ENCODE measurements at places on chromosomes 1 and 21.

GRCh38 chr1:233304489-233305102, 9.1 kb upstream of the PCNX2 start:
- DNase-seq: no peak

DNA sequence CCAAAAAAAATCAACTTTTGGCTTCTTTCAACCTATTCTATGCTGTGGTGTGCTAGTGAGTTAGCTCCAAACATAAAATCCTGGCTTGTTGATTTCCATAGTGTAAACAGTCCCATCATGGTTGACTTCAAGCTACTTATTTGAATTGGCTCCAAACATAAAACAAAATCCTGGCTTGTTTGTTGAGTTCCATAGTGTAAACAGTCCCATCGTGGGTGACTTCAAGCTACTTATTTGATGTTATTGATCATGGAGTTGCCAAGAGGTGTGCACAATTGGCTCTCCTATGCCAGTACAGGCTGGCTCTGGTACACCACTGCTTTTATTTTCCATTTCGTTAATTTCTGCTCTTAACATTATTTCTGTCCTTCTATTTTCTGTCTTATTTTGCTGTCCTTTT, 1.8 kb upstream of the COA6 start:
- DNase-seq: no peak

- no peak for DNase-seq
Measured at GRCh38 chr21:37944496-37944895, 28.2 kb upstream of the KCNJ6 start.

DNA sequence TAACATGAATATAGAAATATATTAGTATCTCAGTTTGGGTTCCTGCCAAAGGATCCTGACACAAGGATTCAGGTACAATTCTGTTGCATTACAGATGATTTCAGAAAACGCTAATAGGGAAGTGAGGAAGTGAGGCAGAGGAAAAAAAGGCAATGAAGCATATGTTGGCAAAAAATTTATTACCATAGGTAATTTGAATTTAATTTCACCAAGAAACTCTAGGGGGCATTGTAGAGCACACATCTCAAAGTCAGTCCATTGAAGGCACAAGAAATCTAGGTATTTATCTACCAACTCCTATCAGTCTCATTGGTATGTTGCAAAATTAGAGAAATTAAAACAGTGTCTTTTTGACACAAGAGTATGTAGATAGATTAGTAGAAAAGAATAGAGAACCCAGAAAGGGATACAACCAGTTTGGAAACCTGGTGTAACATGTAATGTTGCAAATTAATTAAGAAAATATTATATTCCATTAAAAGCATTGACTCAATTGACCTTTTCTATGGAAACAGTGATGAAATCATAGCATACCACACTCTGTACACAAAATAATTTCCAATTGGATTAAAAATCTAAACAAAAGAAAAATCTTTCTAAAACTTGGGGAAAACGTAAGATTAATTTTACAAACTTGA, 104.9 kb upstream of the SNX7 start:
- DNase-seq: no peak

DNA sequence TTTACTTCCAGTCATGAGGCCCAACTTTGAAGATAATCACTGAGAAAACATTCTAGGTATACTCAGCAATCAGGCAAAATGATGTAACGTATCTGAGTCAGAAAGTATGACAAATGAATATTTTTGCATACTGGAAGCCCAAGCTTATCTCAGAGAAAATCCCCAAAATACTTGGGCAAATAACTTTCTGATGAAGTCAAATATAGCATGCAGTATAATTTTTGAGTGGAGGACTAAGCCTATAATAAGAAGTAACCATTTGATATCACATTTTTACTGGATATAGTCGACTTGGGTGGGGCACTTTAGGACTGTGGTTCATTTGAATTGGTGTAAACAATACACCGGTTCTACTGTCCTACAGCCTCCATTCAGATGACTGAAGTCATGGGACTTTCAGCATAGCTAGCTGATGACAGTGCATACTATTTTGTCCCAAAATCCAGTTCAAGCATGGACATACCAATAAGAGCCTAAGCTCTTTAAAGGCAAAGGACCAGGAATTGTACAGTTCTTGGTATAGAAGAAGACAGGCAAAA, 2.3 kb upstream of the GADD45A start:
- DNase-seq: peak; percentile 57

DNA sequence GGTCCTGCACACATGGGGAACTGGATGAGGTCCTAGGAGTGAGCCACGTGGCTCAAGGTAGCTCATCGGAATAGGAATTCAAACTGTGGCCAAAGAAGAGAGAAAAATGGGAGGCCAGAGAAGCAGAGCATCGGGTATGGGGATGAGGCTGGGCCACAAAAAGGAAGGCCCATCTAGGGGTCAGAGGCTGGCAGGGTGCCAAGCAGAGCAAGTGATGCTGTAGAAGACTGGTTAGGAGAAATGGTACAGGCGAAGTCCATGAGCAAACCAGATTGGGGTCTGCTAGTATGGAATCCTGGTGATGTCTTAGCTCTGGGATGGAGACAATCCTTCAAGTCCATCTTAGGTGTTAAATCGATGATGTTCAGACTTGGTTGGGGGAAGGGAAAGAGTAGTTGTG, 68.0 kb downstream of the TEX35 start:
- DNase-seq: no peak

DNA sequence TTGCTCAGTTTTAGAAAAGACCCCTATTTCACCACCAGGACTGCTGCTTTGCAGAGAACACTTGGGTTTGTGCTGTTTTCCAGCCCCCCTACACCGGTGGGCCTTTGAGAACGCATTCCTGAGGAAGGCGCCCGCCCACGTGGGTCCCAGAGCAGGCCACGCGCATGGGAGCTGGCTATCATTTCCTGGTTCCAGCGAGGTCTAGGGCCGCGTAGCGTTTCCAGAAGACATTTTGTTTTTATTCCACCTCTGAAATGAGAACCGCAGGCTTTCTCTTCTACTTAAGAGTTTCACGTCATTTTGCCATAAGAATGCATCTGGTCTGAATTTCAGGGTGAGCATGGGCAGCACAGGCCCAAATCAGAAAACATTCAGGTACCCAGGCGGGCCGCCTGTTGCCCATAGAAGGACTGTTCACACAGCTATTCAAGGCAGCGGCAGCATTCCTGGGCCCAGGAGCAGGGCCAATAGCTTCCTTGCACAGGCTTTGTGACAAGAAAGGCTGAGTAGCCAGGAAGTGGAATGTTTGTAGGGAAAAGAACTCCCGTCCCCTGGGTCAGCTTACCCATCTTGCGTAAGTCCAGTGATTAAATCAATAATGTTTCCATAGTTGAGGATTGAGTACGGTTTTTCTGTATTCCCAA, 1.4 kb upstream of the KLHL21 start:
- DNase-seq: no peak

DNA sequence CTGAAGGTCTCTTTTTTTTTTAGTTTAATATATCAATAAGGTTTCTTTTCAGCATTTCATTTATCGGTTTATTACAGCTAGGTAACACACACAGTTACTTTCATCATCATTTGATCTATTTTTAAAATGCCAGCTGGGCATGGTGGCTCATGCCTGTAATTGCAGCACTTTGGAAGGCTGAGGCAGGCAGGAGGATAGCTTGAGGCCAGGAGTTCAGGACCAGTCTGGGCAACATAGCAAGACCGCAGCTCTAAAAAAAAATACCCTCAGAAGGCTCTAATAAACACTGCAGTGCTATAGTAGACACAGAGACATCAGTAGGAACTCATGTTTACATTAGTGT, 48.5 kb upstream of the VAMP3 start:
- DNase-seq: no peak

DNA sequence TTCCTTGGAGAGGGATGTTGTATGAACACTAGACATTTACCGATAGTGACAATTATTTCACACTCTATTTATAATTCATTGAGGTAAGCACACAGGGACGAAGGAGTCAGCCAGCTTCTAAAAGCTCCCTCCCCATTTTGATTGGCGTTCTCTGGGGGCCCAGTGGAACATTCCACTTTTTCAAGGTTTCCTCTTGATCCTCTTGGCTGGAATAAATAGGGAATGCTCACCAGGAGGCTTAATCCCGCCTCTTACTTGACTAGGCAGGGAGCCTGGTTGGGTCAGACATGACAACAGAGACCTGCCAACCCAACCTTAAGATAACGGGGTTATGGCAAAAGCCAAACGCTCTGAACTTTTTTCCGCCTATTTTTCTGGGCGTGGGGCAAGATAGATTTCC, 974 bp downstream of the ACTN2 start:
- no peak for DNase-seq

GRCh38 chr1:28266920-28267322, 7.6 kb downstream of the SESN2 start:
- DNase-seq: no peak

- no peak for DNase-seq
Measured at GRCh38 chr1:2435091-2435490, 22.7 kb upstream of the PEX10 start.

DNA sequence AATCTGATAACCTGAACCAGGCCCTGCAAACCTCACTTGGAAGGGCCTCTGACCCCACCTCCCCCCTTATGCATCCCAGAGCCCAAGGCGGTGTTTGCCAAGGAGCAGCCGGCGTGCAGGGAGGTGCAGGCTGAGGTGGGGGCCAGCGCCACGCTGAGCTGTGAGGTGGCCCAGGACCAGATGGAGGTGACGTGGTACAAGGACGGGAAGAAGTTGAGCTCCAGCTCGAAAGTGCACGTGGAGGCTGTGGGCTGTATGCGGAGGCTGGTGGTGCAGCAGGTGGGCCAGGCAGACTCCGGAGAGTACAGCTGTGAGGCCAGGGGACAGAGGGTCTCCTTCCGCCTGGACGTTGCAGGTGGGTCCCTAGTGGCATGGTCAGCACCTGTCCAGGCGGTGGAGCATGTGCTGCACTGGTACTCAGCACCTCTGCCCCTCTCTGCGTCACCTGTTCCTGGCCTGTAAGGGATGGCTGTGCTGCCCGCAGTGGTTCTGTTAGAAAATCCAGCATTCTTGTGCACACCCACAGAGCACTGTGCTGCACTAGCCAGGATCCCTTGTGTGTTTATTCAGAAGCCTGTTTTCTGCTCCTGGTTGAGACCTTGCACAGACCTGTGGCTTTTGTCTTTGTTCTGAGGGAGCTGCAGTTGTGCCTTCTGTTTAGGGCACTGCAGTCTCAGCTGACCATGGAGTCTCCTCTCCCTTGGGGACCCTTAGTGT, 11.6 kb downstream of the OBSCN start:
- no peak for DNase-seq

- no peak for DNase-seq
Measured at GRCh38 chr1:230618537-230618936, 23.7 kb upstream of the COG2 start.

- DNase-seq: no peak
Measured at GRCh38 chr1:2224170-2224584, 3.9 kb upstream of the SKI start.

DNA sequence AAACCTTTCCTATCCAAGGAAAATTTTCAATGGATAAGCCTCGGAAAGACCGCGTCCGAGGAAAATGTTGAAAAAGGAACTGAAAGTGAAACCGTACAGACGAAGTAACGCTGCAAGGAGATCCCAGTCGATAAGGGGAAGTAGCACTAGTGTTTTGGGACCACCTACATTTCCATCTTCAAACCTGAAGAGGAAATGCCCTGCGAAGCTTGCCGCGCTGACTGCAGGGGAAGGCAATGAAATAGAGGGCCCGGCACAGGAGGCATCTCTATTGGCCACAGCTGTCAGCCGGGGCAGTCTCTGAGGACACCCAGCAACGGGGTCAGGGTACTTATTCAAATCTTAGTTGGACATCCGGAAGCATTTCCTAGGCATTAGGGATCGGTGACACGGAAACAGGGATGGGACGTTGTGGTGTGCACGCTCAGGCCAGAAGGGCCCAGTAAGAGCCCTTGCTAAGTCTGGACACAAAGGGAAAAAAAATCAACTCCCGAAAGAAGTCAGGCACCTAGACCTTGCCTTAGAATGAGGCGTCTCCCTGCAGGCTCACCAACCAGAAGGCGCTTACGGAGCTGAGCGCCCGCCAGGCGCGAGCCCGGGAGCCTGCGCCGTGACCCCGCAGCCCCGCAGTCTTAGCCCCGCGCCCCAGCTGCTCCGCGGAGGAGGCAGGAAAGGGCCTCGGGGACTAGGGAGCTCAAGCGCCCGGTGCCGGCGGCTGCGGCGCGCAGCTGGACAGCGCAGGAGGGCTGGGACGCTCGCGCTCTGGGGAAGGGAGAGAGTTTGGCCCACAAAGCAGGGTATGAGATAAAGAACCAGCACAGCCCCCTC, 655 bp downstream of the USF1 start:
- peak; percentile 76 for DNase-seq

DNA sequence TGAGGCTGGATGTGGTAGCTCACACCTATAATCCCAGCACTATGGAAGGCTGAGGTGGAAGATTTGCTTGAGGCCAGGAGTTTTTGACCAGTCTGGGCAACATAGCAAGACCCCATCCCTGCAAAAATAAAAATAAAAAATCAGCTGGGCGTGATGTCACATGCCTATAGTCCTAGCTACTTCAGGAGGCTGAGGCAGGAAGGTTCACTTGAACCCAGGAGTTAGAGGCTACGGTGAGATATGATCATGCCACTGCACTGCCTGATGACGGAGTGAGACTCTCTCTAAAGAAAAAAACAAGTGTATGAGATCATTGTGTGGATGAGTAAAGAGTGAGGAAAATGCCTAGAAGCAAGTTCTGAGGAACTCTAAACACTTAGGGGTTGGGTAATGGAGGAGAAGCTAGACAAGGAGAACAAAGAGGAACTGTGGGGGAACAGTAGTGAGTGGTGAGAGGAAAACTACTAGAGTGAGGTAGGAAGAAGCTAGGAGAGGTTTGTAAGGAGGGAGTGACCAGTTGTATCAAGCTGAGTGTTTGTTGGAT, 17.0 kb downstream of the CLIC4 start:
- DNase-seq: no peak

DNA sequence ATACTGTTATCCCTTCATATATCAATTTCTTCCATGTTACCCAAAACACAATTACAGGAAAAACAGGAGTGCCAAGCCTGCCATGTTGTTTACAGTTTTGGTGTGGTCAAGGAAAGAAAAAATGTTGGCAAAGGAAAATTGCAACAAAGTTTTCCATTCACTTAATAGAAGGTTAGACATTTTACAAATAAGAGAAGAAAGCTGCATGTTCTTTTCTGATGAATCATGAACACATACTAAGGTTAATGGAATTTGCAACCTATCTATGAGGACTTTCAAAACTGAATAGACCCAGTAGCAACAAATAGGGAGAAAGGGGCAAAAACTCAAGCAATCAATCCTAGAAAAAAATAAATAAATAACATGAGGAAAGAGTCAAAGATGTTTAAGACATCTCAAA, 556.7 kb downstream of the DPYD start:
- DNase-seq: no peak

DNA sequence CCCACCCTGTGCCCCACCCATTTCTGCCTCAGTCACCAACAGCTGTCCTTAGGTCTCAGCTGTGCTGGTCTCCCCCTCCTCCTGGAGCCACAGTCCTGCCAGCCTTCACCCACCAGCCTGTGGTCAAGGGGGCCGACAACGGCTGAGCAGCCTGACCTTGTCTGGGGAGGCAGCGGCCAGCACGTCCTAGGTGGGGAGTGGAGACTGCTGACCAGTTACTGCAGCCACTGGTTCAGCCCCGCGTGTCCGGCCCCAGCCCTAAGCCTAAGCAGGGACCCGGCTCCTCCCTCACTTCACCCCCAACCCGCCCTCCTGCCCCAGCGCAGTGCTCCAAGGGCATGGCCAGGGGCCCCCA, 79.2 kb downstream of the MORN1 start:
- DNase-seq: no peak
